A172 (cell line): ENCODE measurements at places on chromosomes 6 and 20. TPM values are rescaled to one million over a fixed set of nuclear protein-coding genes. Genes with fewer than 3 reads are reported as not detected.

DNA sequence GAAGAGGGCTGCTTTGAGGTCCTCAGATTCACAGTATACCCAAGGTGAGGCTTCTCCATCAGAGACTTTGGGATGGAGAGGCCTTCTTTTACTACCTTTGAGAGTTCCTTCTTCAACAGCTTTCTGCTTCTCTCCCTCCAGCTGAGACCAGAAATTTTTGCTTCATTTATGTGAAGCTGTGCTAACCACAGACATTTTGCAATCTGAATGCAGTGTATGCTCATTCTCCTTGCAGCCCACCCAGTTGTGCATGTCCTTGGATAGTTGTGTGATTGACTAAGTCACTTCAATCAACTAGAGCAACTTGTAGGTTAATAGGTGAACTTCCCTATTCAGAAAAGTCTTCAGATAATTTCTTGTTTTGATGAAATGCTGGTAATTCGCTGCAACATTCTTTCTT, 20.1 kb downstream of the DCBLD1 start:
- DNase-seq: no peak

GRCh38 chr6:43964659-43965570, 162.3 kb downstream of the MRPL14 start:
- no peak for DNase-seq

AFG1L gene
- 4.5 and 6.6 TPM in 2 replicates for total RNA-seq

VGLL2 gene
- not detected in 2 replicates for total RNA-seq

PROKR2 gene
- not detected in 2 replicates for total RNA-seq

RNASET2 gene
- 35.6 and 52.5 TPM in 2 replicates for total RNA-seq

TRAPPC3L gene
- total RNA-seq: not detected in 2 replicates
